ENCODE measurements at places on chromosomes 2 and 18.

DNA sequence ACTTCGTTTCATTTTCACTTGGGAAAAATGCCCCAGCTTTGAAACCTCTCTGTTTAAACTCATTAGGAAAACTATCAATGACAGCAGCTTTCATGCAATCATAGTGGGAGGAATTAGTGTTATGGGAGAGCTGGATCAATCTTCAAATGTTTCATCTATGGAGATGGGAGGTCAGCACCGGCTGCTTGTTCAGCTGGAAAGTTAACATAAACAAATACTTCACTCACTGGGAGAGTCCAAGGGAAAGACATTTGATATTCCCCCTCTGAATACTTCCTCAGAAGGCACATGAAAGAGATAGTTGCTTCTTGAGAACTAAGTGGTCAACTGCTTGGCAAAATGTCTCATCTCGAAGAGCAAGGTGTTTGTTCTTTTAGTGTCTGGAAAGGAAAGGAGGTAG is 7.3 kb downstream of the LYPD1 start:
- peak; percentile 23 for DNase-seq

DNA sequence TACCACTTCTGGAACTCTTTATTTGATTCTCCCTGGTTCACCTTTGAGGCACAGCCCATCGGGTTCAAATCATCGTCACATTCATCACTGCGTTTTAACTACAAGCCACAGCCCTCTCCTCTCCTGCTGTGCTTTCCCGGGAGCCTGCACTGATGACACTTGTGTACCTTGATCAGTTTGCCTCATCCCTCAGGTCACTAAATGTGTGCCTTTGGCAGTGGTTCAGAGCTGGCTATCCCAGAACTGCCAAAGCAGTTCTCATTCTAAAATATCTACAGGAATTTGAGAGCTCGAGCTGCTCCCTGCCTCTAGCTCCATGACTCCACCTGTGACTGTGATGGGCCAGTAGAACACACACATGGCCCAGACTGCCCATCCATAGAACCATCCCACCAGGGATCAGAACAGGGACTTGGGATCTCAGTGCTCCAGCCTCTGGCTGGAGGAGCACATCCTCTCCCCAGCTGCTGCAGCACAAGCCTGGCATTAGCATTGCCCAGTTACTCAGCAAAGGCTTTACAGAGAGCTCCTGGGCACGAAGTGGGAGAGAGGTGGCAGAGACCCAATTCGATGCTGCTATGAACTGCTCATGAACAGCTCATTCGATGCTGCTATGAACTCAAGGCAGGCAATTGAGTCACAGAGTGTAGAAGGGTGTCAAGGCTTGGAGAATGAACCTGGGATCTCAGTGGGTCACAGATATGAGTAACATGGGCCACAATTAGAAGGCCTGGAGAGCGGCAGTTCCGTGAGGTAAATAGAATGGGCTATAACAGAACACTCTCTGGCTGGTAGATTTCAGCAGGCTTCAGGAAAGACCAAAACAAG is 41.9 kb downstream of the EVA1A start:
- no peak for DNase-seq

- DNase-seq = no peak
These were observed 114.5 kb downstream of the AGAP1 start for GRCh38 chr2:235608200-235608887.

DNA sequence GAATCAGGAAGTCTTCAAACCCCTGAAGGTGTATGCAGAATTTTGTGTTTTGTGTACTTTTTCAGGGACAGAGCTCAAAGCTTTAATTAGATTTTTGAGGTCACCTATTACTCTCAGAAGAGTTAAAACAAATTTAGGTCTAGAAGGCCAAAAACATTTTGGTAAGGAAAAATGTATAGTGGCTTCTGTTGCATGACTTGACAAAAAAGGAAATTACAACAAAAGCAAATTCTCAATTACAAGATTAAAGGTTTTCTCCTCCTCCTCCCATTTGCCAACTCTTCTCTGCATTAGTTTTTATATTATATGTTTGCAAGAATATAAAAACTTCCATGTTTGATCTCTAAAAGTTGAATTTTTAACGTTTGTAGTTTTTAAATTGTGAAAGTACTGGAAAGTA is 4.0 kb downstream of the PIK3C3 start:
- no peak for DNase-seq

GRCh38 chr2:17476064-17476463 is 42.2 kb downstream of the RAD51AP2 start:
- peak; percentile 30 for DNase-seq

DNA sequence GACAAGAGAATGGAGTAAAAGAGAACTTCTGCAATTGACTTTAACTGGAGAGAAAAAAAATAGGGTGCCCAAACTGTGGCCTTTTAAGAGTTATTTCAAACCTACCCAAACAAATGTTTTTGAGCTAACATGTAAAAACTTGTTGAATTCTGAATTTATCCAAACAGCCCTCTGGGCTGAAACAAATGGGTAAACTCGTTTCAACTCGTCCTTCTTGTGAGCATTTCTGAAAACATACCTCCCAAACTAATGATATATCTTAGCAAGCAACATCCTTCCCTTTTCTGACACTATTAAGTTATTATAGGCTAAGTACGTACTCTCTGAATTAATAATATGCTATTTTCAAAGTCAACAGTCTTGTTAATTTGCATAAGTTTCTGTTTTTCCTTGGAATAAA is 793.0 kb upstream of the ACVR2A start:
- DNase-seq = no peak

- peak; percentile 30 for DNase-seq
These were observed 199.8 kb downstream of the CLIP4 start for GRCh38 chr2:29314816-29315571.

GRCh38 chr2:152093464-152093863 is 5.4 kb downstream of the CACNB4 start:
- DNase-seq = no peak

DNA sequence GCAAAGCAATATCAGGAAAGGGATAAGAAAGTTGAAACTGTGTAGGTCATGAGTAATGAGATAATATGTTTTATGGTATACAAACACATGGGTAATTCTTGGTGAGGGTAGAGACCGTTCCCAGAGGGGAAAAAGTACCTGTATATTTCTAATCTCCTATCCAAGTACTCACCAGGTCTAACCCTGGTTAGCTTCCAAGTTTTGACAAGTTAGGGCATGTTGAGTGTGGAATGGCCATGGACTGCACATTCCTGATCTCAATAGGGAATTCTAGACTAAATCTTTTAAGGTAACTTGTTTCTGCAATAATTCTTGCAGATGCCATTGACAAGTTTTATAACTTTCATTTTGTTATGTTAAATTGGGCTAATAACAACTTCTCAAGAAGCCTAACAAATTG is 216.6 kb downstream of the SPAG16 start:
- no peak for DNase-seq

DNA sequence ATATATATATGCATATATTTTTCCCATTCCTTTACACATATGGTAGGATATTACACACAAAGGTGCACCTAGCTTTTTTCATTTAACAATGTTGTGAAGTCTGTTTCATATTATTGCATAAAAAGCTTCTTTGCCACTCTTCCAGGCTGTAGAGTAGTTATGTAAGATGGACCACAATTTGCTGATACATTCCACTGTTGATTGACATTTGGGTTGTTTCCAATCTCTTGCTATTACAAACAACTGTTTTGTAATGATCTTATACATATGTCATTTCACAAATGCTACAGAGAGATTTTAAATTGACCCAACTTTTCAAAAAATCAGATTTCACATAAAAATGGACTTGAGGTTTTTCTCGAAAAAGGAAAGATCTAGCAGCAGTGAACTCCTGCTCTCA is 301.4 kb downstream of the CDCA7 start:
- peak; percentile 76 for DNase-seq

- peak; percentile 34 for DNase-seq
These were observed 76.9 kb upstream of the GCFC2 start for GRCh38 chr2:75787532-75788132.

Data from iris pigment epithelial cell (primary cell).